ENCODE measurements at places on chromosomes 1 and 21.

DNA sequence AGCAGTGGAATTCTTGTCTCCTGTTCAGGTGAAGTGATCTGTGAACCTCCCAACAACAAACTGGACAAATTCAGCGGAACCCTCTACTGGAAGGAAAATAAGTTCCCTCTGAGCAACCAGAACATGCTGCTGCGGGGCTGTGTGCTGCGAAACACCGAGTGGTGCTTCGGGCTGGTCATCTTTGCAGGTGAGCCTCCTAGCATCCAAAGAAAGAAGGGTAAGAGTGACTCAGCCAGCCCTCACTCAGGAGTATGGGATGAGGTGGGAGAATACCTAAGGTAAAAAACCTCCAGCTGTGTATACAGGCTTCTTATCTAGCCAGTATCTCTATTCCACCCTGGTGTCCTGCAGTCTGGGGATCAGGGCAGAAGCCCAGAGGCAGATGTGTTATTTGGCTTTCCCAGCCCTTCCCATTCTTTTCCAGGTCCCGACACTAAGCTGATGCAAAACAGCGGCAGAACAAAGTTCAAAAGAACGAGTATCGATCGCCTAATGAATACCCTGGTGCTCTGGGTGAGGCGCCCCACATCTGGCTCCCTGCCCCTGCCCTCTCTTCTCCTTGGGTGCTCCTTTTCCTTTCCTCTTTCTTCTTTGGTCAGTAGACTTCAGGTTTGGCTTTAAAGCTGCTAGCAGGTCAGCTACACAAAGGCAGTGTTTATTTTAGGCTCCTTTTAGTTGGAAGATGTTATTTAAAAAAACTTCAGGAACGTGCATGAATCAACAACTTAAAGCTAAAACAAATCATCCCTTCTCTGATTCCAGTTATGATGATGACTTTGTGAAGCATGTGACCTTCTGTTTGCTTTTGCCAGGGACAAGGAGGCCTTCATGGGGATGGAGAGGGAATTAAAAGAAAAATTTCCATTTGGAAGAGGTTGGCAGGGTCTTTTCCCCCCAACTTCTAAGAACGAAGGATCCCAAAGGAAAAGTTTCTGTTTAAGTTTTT is 9.0 kb downstream of the ATP8B2 start:
- peaks cover 3% of the 10 kb centered on the region for H3K27me3 ChIP-seq
- H3K4me3 ChIP-seq, result peak overlapping the region; percentile 49
- H3K36me3 ChIP-seq, result peaks cover 44% of the 10 kb centered on the region
- peaks cover 34% of the 10 kb centered on the region for H3K4me1 ChIP-seq
- peak overlapping the region; percentile 87 for H3K27ac ChIP-seq
- peak; percentile 53 for DNase-seq

GRCh38 chr1:19382222-19382621 is 70.1 kb downstream of the SLC66A1 start:
- H3K36me3 ChIP-seq, result peaks cover 52% of the 10 kb centered on the region
- H3K4me3 ChIP-seq, result no peak overlapping the region
- H3K4me1 ChIP-seq, result peaks cover 37% of the 10 kb centered on the region

- no peaks in the 10 kb centered on the region for H3K27me3 ChIP-seq
- peak overlapping the region; percentile 70 for H3K4me3 ChIP-seq
- peak overlapping the region; percentile 91 for H3K27ac ChIP-seq
- peak; percentile 12 for DNase-seq
Measured at GRCh38 chr21:28230559-28230958, 762.1 kb downstream of the LTN1 start.

GRCh38 chr1:4006676-4007374 is 106.8 kb upstream of the C1orf174 start:
- H3K27ac ChIP-seq, result no peak overlapping the region
- H3K4me3 ChIP-seq, result no peak overlapping the region
- DNase-seq, result no peak
- H3K36me3 ChIP-seq, result peaks cover 10% of the 10 kb centered on the region
- H3K27me3 ChIP-seq, result peaks cover 3% of the 10 kb centered on the region

DNA sequence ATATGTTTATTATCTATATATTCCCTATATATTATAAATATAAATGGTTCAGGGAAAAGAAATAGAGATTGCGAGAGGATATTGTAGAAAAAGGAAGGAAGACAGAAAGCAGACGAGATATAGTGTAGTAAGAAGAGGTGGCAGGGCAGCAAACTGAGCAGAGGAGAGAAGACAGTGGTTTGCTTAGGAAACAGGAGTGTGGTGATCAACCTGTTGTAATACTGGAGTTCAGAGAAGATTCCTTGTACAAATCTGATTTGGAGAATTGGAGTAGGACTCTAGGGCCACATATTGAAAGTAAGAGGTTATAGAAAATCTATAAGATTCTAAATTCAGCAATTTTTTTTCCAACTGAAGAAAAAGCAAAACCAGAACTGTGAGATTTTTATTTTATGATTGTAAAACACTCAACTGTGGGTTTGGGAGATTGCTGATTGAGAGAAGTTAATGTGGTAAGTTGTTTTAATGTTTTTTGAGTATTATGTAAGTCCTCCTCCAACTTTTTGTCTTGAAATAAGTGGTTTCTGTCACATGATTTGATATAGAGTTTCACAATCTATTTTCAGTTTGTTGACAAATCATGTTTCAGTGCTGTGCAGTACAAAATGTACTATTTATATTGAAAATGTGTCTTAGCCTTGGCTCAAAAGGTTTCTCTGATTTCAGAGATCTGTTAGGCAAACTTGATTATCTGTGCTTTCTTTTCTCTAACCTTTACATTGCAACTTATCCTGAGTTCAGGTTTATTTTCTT is 9.6 kb upstream of the AMY2B start:
- H3K4me1 ChIP-seq, result no peaks in the 10 kb centered on the region
- no peaks in the 10 kb centered on the region for H3K36me3 ChIP-seq
- no peaks in the 10 kb centered on the region for H3K27me3 ChIP-seq
- no peak overlapping the region for H3K4me3 ChIP-seq
- no peak for DNase-seq

DNA sequence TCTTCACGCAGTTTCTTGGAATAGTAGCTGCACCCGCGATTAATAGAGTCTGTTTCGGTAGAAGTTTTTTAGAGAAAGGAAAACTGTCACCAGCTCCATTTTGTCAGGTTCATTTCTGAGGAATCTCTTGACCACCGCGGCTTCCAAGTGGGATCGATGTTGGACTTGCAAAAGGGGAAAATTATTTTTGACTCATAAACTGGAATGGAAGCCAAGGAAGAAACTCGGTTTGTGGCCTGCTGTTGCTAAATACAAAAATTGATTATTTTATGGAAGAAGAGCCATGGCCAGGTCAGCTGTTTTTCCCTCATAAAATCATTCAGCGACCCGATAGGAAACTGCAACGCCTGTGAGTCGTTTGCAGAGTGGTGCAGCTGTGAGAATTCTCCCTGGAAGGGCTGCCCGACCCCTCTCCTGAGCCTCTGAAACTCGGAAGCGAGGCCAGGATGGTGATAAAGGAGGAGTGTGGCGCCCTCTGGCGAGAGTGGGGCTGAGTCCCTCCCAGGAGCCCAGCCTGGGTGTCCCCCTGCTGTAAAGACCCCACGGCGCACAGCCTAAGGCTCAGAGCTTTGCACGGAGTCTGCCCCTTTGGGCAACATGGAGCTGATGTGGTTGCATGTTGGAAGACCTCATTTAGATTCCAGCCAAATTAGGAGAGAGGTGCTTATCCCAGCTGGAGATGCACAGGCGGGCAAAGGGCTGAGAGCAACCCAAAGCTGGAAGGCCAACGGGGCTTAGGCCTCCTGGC is 83.6 kb upstream of the SLC25A33 start:
- no peak overlapping the region for H3K4me3 ChIP-seq
- no peak overlapping the region for H3K27ac ChIP-seq

- H3K36me3 ChIP-seq, result peaks cover 70% of the 10 kb centered on the region
- no peaks in the 10 kb centered on the region for H3K27me3 ChIP-seq
- peaks cover 20% of the 10 kb centered on the region for H3K4me1 ChIP-seq
- H3K4me3 ChIP-seq, result no peak overlapping the region
- DNase-seq, result no peak
Measured at GRCh38 chr1:55124470-55124869, 85.1 kb downstream of the PCSK9 start.

GRCh38 chr1:237938553-237938952 is 47.8 kb upstream of the ZP4 start:
- H3K36me3 ChIP-seq, result no peaks in the 10 kb centered on the region
- no peak overlapping the region for H3K4me3 ChIP-seq
- DNase-seq, result no peak
- H3K27me3 ChIP-seq, result no peaks in the 10 kb centered on the region
- H3K27ac ChIP-seq, result no peak overlapping the region

DNA sequence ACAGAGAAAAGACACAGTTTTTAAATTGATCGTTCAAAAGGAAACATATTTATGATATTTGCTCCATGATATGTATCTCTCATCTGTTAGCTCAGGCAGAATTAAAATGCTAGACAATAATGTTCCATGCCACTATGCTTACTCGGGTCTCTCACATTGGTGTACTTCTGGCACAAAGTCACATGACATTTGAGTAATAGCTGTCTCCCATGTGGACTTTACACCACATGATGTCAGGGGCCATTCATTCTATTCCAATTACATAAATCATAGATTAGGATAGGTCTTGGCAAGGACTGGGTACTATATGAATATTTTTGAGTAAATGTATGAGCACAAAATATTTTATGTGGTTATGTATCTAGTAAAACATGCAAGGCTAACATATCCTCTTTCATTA is 648.4 kb downstream of the PLA2G4A start:
- H3K36me3 ChIP-seq, result no peaks in the 10 kb centered on the region
- H3K27ac ChIP-seq, result no peak overlapping the region
- H3K4me3 ChIP-seq, result no peak overlapping the region
- no peaks in the 10 kb centered on the region for H3K27me3 ChIP-seq
- no peak for DNase-seq

DNA sequence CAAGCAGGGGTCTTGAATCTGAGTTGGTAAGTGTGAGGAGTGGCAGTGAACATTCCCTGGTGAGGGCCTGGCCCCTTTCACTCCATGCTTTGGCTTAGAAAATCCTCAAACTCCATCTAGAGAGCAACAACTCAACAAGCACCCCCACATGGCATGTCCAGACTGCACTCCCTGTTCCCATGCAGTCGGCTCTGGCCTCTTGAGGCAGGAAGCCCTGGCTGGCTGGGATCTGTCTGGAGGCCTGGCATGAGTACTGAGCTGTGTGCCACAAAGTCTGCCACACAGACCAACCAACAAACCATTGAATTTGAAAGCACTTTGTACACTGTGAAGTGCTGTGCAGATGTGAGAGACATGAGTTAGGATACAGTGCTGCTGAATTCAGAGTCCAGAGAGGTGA is 25.2 kb downstream of the COA7 start:
- peaks cover 39% of the 10 kb centered on the region for H3K4me1 ChIP-seq
- H3K27me3 ChIP-seq, result peaks cover 2% of the 10 kb centered on the region
- DNase-seq, result no peak
- H3K27ac ChIP-seq, result no peak overlapping the region

GRCh38 chr21:17197996-17198395 is 314.8 kb upstream of the CXADR start:
- H3K27me3 ChIP-seq, result no peaks in the 10 kb centered on the region
- no peak overlapping the region for H3K27ac ChIP-seq
- H3K36me3 ChIP-seq, result peaks cover 8% of the 10 kb centered on the region
- H3K4me3 ChIP-seq, result no peak overlapping the region
- no peak for DNase-seq

GRCh38 chr1:170537798-170538503 is 6.0 kb downstream of the GORAB start:
- H3K36me3 ChIP-seq, result peaks cover 68% of the 10 kb centered on the region
- H3K27ac ChIP-seq, result peak overlapping the region; percentile 42
- 0 out of 2 replicates have a peak overlapping the region, but pooled peaks have one; percentile 58 for H3K4me3 ChIP-seq
- peaks cover 61% of the 10 kb centered on the region for H3K4me1 ChIP-seq

DNA sequence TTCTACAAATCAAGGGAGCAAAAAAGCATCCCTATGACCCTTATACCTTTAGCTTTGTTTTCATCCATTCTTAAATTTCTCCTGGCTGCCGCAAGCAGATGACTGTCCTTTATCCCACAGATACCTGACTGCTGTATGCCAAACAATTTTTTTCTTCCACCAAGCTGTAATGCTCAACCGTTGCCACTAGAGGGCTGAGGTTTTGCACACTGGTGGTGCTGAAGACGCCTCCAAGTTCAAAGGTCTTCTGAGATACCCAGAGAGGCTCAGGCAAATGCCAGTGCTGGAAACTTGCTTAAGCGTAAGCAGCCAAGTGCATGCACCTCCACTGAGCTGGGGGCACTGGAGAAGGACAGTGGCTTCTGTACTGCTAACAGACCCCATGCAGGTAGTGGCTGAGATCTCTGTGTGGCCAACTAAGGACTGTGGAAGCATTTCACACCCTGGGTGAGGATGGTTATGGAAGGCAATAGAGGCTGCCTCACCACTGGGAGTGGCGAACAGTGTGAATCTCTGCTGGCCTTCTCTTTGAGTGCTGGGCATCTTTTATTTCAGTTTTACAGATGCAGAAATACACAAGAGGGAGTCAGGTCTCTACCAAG is 28.5 kb downstream of the CNIH3 start:
- H3K27ac ChIP-seq, result no peak overlapping the region
- peak; percentile 60 for DNase-seq
- H3K4me3 ChIP-seq, result no peak overlapping the region
- peaks cover 75% of the 10 kb centered on the region for H3K4me1 ChIP-seq

DNA sequence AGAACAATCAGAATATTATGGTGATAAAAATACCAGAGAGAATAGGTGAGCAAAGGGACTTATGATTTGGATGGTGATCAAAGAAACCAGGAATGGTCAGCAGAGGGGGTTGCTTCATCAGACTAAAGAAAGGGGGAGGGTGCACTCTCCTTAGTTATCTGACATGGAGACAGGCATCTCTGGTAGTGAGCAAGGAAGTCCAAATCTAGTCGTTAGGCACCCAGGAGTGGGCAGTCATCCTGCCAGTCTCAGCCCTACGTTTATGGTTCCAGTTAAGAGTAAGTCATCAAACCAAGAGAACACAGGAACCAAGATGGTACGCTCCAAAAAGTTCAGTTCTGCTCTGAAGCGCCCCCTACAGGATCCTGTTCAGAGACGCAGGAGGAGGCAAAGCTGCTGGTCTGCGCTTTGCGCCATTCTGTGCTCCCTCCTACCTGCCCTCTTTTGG is 28.6 kb downstream of the EBNA1BP2 start:
- H3K27me3 ChIP-seq, result peaks cover 30% of the 10 kb centered on the region
- no peak overlapping the region for H3K4me3 ChIP-seq
- H3K27ac ChIP-seq, result no peak overlapping the region
- H3K36me3 ChIP-seq, result no peaks in the 10 kb centered on the region

DNA sequence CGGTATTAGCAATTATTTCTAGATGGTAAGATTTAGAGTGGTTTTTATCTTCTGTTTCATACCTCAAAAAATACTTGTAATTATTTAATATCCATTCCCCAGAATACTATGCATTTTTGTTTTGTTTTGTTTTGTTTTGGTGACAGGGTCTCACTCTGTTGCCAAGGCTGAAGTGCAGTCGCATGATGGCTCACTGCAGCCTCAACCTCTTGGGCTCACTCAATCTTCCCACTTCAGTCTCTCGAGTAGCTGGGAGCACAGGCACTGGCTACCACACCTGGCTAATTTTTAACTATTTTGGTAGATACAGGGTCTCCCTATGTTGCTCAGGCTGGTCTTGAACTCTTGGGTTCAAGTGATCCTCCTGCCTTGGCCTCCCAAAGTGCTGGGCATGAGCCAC is 252.7 kb downstream of the AKT3 start:
- H3K36me3 ChIP-seq, result peaks cover 26% of the 10 kb centered on the region
- no peak for DNase-seq
- H3K4me3 ChIP-seq, result no peak overlapping the region
- peaks cover 41% of the 10 kb centered on the region for H3K4me1 ChIP-seq
- H3K27ac ChIP-seq, result peak overlapping the region; percentile 89
- peaks cover 2% of the 10 kb centered on the region for H3K27me3 ChIP-seq
